ENCODE measurements at places on chromosomes 3 and 15.

DNA sequence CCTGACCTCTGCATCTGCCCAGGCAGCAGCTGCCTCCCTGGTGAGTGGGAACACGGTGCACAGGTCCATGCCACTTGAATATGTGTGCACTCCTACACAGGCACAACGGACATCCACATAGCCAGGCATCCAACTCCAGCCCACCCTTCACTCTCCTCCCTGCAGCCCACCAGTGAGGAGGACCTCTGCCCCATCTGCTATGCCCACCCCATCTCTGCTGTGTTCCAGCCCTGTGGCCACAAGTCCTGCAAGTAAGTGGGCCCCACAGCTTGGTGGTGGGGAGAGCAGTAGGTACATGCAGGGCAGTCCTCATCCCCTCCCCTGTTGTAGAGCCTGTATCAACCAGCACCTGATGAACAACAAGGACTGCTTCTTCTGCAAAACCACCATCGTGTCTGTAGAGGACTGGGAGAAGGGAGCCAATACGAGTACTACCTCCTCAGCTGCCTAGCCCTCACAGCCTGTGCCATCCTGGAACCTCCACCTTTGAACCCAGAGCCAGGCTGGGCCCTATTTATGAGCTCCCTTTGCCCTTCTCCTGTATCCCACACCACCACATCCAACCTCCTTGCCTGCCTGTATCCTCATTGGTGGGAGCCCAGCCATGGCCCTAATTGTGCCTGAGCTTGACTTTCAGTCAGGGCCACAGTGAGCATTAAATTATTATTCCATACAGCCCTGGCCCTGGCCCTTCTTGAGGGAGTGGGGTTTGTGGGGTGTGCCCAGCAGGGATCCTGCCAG is 1.5 kb upstream of the AMIGO3 start:
- DNase-seq: no peak

GRCh38 chr15:37095770-37096557 is 4.4 kb downstream of the MEIS2 start:
- peak; percentile 24 for DNase-seq

GRCh38 chr3:13045904-13046568 is 27.2 kb downstream of the IQSEC1 start:
- no peak for DNase-seq

GRCh38 chr3:23575697-23576096 is 230.1 kb upstream of the UBE2E1 start:
- no peak for DNase-seq

- no peak for DNase-seq
Observed at GRCh38 chr3:195210266-195210973, 60.5 kb downstream of the XXYLT1 start.

- no peak for DNase-seq
Observed at GRCh38 chr3:58074997-58075396, 66.8 kb downstream of the FLNB start.

- DNase-seq: no peak
Observed at GRCh38 chr3:194492001-194492400, 5.2 kb upstream of the ATP13A3 start.

- no peak for DNase-seq
Observed at GRCh38 chr3:69200384-69201068, 78.1 kb upstream of the LMOD3 start.

All from hippocampal formation (tissue), 2 donors.